ENCODE measurements at places on chromosomes 1 and 21.

DNA sequence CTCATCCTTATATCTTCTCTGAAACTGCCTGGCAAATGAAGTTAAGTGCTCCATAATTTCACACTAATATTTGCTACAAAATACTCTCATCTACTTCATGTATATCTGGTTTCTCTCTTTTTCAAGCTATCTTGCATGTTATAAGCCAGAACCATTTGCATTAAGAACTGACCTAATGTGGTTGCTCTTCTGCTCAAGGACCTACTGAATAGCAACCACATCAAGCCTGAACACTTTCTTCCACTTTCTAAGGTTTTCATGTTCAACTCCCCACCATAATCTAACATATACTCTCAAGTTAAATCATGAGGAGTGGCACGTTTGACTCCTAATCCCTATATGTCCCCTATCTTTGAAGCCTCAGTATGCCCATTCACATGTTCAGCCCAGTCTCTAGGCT lies 27.2 kb downstream of the RGS1 start:
- no peak for DNase-seq

GRCh38 chr1:29499104-29499650 lies 262.9 kb downstream of the PTPRU start:
- no peak for DNase-seq

- DNase-seq = no peak
Observed at GRCh38 chr1:36436821-36437220, 13.4 kb downstream of the OSCP1 start.

GRCh38 chr1:185860311-185860710 lies 126.1 kb downstream of the HMCN1 start:
- DNase-seq = no peak

DNA sequence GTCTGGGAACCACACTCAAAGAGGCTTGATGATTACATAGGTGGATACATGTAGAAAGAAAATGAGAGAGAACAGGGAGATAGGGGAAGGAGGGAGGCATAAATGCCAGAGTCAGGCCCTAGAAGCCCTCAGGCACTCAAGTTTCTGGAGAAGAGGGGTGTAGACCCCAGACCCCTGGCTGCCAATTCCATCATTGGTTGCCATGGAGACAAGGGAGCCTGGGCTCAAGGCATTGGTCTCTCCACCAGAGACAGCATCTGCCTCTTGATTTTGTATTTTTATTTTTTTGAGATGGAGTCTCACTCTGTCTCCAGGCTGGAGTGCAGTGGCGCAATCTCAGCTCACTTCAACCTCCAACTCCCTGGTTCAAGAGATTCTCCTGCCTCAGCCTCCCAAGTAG lies 114.3 kb upstream of the GRIK3 start:
- no peak for DNase-seq

DNA sequence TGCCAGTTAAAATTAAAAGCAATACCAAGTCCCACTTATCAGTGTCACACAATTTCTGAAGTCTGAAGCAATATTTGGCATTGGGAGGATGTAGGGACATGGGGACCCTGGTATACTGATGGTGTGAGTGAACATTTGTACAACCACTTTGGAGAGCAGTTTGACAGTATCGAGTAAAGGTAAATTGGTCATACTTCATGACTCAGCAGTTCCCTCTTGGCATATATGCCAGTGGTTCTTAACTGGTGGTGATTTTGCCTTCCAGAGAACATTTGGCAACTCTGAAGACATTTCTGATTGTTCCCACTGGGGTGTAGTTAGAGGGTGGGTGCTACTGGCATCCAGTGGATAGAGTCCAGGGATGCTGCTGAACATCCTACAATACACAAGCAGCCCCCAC lies 19.7 kb downstream of the FMOD start:
- DNase-seq = no peak

DNA sequence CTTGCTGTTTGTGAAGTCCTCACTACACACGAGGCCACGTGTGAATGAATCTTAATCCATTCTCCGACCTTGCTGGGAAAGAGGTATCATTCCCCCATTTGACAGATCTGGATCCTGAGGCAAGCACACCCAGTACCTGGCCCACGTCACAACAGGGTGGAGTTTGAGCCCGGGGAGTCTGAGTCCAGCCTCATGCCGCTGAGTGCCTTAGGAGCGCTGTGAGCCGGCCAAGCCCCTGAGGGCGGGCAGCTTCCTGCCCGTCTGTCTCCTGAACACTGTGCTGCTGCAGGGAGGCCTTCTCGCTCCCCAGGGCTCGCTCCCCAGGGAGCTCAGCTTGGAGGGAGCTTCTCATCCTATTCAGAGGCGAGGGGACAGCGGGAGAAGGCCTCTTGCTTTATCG lies 29.7 kb downstream of the SLC45A1 start:
- DNase-seq = peak; percentile 6

- no peak for DNase-seq
Observed at GRCh38 chr1:11753555-11754208, 8.3 kb upstream of the C1orf167 start.

GRCh38 chr1:19635646-19636045 lies 8.5 kb upstream of the NBL1 start:
- DNase-seq = no peak

GRCh38 chr1:51901151-51901550 lies 22.6 kb upstream of the NRDC start:
- DNase-seq = no peak

DNA sequence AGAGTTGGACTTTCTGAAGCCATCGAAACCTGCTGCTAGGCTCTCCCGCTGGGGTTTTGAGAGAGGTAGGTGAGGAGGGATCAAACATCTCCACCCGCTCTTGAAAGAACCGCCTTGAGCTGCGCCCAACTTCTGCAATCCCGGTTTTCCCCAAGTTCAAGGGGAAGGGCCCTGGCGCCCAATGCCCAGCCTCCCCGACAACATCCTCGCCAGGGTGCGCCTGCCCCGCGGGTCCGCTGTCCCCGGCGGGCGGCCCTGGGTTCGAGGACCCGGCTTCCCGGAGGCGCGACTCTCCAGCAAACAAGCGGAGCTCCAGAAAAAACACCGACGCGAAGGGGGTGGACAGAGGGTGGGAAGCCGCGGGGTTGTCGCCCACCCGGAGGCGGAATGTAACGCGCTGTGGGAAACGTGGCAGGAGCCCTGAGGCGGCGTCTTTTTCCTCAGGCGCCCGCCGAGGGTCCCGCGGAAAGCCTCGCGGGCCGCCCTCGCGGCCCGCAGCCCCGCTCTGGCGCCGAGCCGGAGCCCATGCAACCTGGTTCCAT lies 607 bp downstream of the BTG3 start:
- DNase-seq = no peak

GRCh38 chr1:234907940-234908405 lies 220.7 kb downstream of the TOMM20 start:
- no peak for DNase-seq

DNA sequence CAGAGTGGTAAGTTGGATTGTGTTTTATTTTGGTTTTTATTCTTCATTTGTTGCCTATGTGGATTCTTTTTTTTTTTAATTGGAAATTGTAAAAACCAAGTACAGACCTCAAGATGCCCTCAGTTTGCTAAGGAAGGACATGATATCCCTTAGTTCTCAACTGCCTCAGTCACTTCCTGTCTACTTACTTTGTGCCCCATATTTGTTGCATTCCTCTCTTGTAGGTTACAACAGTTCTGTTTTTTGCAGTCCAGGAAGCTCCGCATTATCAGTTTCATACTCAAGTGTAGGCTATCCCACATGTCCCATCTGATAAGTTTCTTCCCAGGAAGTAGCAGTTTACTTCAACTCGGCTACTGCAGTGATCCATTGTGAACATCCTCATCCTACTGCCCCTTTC lies 82.0 kb downstream of the RPAP2 start:
- no peak for DNase-seq

GRCh38 chr1:18257778-18258177 lies 150.2 kb downstream of the IGSF21 start:
- DNase-seq = no peak

GRCh38 chr1:176243746-176244145 lies 36.7 kb upstream of the COP1 start:
- no peak for DNase-seq

DNA sequence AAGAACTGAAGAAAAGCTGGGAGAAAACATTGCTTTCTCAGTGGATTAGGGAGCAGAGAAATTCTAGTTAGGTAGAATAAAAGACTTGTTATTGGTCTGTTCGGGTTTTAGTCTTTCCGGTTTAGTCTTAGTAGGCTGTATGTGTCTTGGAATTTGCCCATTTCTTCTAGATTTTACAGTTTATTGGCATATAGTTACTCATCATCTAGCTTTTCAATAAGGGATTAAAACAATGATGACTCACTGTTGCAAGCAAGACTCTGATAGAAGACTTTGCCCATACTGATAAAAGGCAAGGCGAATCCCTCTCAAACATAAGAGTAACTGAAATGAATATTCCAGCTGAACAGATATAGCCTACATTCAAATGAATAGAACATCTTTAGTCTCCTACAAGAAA lies 62.3 kb downstream of the GPR137B start:
- no peak for DNase-seq

GRCh38 chr1:67753776-67754525 lies 69.0 kb downstream of the GADD45A start:
- DNase-seq = no peak

GRCh38 chr1:181185461-181185860 lies 97.0 kb downstream of the IER5 start:
- DNase-seq = no peak

- no peak for DNase-seq
Observed at GRCh38 chr1:186620566-186621350, 59.5 kb downstream of the PTGS2 start.

- DNase-seq = no peak
Observed at GRCh38 chr21:38817371-38818324, 11.9 kb downstream of the ETS2 start.

GRCh38 chr1:101697072-101697471 lies 299.7 kb downstream of the OLFM3 start:
- no peak for DNase-seq

DNA sequence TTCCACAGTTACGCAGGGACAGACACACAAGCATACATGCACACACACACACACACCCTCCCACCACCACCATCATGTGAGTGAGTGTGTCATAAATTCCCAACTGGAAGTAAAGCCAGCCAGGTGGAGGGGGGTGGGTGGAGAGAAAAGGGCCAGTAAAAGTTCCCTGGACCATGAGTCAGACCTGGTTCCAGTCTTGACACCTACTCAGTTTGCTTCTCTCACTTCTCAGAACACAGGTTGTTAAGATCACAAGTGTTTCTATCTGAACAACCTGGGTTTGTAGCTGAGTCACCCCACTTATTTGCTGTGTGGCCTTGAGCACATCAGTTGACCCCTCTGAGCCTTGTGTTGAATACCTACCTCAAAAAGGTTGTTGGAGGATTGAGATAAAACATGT lies 9.6 kb downstream of the EPHA10 start:
- DNase-seq = no peak

DNA sequence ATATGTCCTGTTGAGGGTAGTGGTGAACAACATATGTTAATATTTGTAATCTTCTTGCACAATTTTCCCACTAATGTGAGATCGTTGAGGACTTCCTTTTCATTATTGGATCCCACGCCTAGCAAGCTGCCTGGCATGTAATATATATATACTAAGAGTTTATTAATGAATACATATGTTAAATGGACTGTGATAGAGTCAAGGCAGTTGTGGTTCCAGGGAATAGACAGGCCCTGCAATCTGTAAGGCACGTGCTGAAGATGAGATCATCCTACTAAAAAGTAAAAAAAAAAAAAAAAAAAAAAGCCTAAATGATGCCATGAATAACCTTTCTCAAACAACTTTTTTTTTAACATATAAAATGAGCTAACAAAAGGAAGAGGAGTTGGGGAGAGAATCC lies 28.9 kb downstream of the PLPPR5 start:
- DNase-seq = no peak

DNA sequence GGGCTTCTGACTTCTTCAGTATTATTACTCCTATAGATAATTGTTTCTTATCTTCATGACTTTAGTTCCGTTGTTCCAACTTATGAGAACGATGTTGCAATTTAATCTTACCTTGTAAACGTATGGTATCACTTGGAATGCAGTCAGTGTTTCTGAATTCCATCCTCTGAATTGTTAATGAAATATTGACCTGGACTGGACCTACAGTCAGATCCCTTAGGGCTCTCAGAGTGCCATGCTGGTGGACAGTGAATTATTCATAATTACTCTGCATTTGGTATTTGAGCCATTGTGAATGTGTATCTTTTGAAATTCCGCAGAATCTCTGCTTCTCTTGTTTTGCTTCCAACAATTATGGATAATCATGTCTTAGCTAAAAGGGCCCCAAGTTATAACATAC lies 72.3 kb downstream of the PRDM2 start:
- DNase-seq = no peak

- no peak for DNase-seq
Observed at GRCh38 chr21:31110430-31110829, 72.2 kb upstream of the KRTAP19-8 start.

- no peak for DNase-seq
Observed at GRCh38 chr1:212754193-212754592, 37.4 kb downstream of the NSL1 start.

DNA sequence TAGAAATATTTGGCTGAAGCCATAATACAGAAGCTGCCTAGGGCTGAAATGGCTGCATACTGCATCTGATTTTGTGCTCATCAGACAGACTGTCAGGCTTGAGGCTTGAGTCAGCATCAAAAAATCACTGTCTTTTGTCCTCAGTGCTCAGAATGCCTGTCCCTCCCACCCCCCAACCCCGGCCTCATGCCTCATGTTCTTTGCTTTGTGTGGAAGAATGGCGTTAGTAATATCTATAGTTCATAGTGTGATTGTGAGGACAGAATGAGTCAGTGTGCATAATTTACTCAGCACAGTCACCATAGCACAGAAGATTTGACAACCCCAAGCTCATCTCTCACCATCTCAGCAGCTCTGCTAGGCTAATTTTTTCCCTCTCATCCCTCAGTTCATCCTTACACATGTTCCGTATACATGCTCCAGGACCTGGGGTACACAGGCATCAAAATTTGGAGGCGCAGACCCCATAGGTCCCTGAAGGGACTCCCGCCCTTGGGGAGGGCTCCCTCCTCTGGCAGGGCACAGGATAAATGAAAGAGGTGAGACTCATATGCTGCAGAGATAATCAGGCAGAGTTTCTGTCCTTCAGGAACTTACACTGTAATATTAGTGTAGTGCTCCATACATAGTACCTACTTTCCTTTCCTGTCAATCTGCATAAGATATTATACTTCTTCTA lies 159.1 kb upstream of the C8B start:
- DNase-seq = no peak

DNA sequence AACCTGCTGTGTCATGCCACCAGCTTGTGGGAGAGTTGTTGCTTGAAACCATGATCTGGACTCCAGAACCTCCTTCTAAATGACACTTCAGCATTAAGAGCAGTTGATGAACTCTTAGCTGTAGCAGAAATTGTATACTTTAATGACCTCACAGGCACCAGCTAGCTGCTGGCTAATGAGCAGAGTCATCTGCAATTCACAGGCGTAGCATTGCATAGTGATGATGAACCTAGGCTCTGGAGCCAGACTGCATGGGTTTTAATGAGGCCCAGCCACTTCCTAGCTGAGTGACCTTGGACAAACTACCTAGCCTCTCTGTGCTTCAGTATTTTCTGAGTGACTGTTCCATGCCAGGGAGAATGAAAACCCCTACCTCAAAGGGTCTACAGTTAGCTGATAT lies 407.1 kb downstream of the LMO4 start:
- peak; percentile 37 for DNase-seq

GRCh38 chr21:14545906-14546480 lies at the start of gene SAMSN1:
TSS of gene SAMSN1 (minus strand) at chr21:14546315. CDS start at chr21:14546261, 54 bp downstream.
- DNase-seq = no peak
